Kidney (tissue), 22 donors: ENCODE measurements at places on chromosomes 13 and 19. TPM values are rescaled to one million over a fixed set of nuclear protein-coding genes. Genes with fewer than 3 reads are reported as not detected.

DNA sequence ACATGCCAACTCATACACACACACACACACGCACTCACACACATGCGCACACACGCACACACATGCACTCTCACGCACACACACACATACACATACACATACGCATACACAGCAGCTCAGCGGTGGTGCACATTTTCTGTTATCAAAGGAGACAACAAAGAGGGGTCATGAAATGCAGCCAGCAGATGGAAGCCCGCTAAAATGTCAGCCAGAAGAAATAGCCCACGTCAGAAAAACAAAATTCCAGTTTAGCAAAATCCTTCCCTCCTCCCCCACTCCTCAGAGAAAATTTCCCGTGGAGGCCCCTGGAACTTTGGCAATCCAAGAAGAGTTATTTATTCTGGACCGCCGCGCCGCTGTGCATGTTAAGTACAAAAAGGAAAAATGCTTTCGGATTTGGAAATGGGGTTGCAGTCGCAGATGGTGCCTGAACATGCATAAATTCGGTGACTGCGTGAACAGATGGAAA is 114.6 kb upstream of the VSTM2B start:
- DNase-seq, result no peak

Gene EHD2
- total RNA-seq, result 105 TPM

DNA sequence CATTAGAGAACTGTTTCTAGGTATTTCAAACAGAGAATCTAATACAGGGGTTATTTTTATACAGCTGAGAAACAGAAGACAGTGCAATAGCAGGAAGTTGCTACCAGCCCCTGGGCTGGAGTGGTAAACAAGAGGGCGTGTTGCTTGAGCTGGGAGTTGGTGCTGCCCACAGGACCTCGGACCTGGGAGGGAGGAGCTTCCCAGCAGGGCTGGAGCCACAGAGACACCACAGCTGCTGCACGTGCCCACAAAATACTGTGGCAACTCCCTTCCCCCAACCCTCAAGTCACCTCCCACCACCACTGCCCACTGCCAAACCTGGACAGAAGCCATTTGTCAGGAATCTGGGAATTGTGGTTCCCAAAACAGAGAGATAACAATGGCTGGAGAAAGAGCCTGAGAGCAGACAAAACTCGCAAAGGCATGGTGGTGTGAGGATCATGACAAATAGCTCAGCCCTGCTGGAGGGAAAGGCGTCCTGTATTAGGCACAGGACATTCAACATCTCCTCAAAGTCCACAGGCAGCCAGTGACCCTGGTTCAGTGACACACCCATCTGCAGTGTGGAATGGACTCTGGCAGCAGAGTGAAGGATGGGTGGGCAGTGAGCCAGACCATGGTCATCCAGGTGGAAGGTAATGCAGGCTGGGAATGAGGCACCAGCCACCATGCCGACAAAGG is 57.2 kb downstream of the SPATA13 start:
- peak; percentile 81 for DNase-seq

GRCh38 chr19:30364866-30365800 is 7.1 kb upstream of the ZNF536 start:
- no peak for DNase-seq

Gene OSCAR
- 5.1 TPM for total RNA-seq

DNA sequence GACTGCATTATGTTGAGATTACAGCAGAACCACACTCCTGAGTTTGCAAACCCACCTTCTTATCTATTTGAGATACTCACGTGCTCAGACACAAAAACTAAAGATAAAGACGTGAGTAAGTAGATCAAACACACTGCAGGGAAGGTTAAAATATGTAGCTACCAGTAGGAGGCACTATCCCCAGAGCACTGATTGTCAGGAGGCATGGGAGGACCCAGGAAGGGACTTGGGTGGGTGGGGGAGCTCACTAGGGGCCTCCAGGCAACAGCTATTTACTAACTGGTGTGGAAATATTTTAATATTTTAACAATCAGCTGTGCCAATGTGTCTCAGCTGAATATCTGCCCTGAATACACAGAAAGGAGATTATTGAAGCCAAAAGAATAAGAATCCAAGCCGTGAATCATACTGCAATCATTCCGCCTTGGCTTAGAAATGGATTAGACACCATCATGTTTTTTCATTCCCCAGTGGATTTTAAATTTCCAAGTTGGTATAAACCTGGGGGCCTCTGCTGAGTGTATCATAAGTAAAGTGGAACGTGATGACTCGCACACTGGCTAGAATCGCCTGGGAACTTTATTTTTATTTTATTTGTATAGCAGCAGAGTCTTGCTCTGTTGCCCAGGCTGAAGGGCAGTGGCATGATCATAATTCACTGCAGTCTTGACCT is 73.2 kb upstream of the CACNA1A start:
- no peak for DNase-seq

- DNase-seq, result no peak
These were observed 574 bp downstream of the ZNF227 start for GRCh38 chr19:44212866-44213346.

Gene PSG7
- not detected for total RNA-seq

Gene LIN7B
- 4.7 TPM for total RNA-seq

Gene LRP3
- total RNA-seq, result 23.8 TPM

Gene DNAAF3
- total RNA-seq, result 11.4 TPM

DNA sequence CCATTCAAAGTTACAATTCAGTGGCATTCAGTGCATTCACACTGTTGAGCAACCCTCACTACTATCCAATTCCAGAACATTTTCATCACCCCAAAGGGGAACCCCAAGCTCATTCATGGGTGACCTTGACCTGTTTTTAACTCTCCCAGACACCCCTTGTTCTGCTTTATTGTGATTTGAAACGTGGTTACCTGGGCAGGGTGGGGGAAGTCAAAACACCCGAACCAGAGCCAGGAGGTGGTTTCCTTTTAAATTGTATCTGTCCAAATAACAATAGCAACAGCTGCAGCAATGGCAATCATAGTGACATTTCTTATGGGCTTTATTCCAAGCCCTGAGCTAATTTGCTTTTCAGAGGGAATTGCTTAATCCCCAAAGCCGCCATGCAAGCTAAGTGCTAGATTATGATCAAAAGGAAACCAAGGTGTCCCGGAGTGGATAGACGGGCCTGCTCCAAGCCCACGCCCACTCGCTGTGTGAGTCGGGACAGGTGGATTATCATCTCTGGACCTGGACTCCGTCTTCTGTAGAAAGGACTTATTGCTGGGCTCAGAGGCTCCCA is 6.1 kb downstream of the PTGIR start:
- no peak for DNase-seq
